ENCODE measurements at places on chromosomes 7 and 10.

DNA sequence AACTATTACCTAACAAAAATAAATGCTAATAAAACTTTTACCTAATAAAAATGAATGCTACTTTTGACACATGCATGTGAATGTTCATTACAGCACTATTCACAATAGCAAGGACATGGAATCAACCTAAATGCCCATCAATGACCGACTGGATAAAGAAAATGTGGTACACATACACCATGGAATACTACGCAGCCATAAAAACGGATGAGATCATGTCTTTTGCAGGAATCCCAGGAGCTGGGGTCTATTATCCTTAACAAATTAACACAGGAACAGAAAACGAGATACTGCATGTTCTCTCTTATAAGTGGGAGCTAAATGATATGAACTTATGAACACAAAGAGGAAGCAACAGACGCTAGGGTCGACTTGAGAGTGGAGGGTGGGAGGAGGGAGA, 88.1 kb upstream of the FAM204A start:
- no peak for DNase-seq

DNA sequence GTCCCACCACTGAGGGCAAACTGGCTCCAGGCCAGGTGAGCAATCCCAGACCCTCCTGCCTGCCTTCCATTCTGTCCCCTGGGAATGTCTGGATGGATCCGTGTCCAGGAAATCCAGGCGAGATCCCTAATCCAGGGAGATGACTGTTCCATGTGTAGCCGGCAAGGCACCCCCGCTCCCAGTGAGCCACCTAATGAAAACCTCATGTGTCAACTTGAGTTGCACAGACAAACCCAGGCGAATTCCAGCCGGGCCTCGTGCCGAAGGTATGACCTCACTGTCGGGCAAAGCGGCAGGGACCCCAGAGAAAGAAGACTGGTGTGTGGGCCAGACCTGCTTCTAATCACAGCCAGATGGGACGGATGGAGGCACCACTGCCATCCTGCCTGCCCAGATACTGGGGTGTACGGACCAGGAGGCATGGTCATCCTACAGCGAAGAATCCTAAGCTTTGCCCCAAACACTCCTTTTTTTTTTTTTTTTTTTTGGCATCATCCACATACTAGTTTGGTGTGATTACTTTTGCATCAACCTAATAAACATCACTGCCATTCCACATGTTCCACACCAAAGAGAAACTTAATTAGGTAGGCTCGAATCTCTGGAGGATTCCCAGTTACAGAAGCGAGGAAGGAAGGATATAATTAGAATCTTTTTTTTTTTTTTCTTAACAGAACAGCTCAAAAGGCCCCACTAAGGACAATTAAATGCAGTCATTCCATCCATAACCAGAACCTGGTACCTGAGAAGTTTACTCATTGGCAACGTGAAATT, 313.1 kb downstream of the CALN1 start:
- no peak for DNase-seq

DNA sequence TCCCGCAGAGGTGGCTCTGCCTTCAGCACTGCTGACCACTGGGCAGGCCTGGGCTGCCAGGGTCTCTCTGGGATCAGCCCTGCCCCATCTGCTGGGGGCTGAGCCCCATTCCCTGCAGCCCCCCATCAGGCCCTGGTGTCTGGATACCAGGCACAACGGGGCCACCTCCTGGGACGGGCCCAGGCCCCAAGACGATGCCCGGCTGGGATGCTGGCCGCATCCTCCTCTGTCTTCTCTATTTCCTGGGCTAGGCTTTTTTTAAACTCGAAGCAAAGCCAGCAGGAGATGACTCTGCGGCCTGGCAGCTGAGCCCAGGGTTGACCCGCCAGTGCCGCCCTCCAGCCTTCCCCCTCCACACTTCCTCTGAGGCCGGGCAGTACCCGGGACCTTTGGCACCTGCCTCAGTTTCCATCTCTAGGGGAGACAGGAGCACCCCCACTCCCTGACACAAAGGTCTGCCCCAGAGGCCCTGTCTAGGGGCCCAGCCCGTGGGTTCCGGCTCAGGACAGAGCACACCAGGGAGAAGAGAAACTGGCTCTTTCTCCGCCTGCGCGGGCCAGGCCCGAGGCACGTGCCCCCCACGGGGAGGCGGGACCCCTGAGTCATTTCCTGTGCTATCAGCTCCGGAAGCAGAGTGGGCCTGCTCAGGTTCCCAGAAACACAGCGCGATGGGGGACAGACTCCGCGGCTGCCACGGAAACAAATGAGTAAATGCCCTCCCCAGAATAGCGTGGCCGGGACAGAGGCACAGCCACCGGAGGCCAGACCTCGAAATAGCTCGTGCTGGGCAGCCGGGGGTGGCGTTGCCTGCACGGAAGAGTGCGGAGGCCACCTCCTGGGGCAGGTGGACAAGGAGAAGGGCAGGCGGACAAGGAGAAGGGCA, 84.6 kb upstream of the PDGFA start:
- DNase-seq, result peak; percentile 91

- DNase-seq, result no peak
Measured at GRCh38 chr10:123563581-123563855, 102.6 kb upstream of the GPR26 start.

- DNase-seq, result no peak
Measured at GRCh38 chr10:74310652-74311257, 159.7 kb downstream of the ADK start.

DNA sequence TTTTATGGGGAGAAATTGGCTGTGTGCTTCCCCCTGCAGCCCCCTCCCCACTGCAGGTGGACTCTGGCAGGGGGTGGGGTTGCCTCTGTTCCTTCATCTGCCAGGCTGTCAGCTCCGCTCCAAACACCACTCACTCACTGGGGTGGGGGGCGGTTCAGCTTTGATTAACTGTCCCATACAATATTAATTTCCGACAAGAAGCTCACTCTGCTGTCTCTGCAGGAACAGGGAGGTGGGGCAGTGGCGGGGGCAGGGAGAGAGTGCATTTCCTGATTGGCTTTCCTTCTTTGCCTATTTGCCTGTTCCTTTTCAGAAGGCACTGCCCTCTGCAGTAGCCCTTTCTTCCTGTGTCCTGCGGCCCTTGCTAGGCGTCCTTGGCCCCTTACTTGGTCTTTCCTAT, 500.8 kb downstream of the PLXNA4 start:
- no peak for DNase-seq

DNA sequence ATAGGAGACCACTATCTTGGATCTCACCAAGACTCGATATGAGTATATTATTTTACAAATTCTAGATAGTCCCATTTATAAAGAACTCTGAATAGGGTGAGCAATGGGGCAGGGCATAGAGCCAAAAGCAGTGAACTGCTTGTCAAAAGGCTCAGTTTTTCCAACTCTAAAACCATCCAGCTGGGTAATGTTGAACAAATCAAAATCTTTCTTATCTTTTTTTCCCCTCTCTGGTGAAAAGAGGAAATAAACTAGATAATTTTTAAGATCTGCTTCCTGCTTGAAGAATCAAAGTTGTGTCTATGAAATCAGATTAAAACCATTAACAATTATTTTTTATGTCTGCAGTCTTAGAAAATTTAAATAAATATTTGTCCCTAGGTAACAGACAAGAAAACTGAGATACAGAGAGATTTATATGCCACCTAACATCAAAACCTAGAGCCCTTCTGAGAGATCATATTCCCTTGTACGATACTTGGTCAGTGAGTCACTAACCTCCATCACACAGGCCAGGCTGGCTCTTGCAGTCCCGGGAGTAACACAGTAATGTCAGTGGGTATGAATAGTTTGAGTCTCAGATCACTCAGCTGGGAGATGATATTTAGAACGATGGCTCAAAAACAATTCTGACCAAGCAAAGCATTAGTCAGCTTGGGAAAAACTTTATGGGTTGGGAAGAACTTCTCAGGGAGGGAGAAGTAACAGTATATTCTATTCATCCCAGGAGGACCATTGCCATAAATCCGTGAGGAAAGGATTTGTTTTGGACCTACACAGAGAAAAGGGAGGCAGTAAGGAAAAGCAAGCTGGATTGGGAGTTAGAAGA, 178.8 kb downstream of the REEP3 start:
- no peak for DNase-seq

DNA sequence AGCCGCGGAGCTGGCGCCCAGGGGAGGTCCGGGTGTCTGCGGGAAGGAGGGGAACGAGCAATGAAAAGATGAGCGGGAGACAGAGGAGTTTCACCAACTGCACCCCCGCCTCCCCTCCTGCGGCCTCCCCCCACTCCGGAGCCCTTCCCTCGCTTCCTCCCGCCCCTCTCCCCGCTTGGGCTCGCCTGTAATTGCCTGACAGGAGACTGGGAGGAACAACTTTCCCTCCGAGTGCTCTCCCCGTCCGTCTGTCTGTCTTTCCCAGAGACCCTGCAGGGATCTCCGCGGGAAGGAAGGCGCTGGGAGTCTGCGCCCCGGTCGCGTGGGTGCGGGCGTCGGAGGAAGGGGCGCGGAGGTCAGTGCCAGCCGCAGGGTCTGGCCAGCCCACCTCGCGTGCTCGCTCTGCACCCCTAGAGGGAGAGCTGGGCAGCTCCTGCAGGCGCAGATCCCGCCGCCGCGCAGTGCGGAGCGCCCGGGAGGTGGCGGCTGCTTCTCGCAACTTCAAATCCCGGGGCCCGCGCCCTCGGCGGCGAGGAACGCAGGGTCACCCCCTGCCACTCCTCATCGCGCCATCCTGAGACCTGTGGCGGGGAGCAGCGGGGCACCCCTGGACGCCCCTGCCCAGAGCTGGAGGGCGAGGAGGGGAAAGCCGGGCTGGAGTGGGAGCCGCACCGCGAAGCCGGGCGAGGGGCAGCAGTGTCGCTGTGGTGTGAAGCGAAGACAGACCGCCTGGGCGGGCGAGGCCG, 511 bp upstream of the NRP1 start:
- DNase-seq, result peak; percentile 57

GRCh38 chr10:260819-261429, 125.7 kb downstream of the ZMYND11 start:
- no peak for DNase-seq

DNA sequence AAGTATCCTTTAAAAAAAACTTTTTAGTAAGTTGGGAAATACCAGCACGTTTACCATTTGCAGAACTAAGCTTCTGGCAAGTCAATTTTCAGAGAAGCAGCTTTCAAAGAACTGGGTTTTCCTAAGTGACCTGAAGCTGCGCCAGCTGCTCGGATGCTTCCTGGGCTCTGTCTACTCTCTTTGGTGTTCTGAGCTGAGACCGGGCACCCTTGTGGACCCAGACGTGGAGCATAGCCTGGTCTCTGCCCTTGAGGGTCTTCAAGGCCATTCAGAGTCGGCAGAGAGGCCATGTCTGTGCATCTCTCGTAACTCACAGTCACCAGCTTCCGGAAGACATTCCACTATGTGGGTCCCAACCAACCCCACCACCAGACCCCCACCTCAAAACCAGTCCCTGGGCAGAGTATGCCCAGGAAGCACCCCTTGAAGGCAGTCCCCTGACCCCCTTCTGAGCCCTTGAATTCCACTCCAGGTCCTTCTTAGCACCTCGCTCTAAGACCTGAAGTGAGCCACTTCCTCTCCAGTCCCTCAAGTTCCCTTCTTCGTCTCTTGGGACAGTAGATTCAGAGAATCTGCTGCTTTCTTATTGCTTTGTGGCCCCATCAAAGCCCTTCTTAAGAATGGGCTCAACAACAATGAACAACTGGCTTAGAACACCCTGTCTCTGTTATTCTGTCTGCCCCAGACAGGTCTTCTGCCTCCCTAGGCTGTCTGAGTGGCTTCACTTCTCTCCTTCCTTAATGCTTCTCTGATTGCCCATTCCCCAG, 8.5 kb downstream of the CALML5 start:
- DNase-seq, result no peak

GRCh38 chr10:56653289-56653688, 292.2 kb upstream of the ZWINT start:
- peak; percentile 3 for DNase-seq

GRCh38 chr10:30825495-30825894, 195.9 kb upstream of the LYZL2 start:
- DNase-seq, result no peak

GRCh38 chr7:126079581-126079980, 1150.0 kb upstream of the POT1 start:
- peak; percentile 13 for DNase-seq

DNA sequence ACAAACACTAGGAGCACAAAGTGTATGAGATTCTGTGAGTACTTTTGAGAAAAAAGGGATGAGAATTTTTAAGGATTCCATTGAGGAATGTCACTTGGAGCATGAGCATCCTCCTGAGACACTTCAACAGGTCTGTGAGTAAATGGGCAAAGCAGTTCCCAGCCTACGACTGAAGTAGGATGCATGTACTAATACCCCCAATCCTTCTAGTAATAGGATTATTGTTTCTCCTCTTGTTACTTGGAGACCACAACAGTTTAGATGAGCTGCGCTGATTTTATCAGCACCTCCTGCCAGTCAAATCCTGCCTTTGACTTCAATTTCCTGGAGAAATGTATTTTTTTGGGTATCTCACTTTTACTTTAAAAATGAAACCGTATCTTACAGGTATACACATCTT, 820 bp downstream of the BBS9 start:
- DNase-seq, result no peak

DNA sequence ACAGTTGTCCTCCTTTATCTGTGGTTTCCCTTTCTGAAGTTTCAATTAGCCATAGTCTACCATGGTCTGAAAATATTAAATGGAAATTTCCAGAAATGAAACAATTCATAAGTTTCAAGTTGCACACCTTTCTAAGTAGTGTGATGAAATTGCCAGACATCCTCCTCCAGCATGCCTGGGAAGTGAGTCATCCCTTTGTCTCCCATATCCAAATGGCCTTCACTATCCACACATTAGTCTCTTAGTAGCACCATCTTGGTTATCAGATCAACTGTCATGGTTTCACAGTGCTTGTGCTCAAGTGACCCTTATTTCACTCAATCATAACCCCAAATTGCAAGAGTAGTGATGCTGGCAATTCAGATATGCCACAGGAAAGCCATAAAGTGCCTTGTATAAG, 83.4 kb upstream of the PPP1R9A start:
- no peak for DNase-seq

DNA sequence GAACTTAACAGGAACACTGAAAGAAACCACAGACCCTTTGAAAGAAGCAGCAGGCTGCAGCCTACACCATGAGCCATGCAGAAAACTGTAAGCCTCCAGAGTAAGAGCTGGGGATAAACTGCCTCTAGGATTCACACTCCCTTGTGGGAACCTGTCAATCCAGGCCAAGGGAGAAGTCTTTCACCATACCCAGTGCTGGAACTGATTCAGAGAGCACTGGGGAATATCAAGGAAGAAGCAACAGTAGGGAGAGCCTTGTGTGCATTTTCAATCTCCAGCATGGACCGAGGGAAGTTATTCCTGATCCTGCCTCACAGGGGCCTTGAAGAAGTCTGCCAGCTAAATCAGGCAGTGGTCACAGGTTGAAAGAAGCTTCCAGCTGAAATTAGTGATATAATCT, 282.2 kb downstream of the AGMO start:
- DNase-seq, result no peak

DNA sequence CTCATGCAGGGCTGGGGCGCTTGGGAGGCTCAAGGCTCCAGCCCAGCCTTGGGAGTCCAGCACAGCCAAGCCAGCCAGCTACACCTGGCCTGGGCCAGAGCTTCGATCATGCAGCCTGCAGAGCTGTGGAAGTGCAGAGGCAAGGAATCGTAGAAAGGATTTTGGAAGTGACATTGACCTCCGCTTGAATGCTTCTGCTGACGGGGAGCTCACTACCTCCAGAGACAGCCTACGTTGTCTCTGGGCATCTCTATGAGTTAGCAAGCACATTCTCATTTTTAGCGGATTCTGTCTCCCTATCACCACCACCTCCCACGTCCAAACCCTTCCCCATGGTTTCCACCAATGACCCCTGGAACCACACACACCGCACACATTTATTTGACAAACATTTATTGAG, 88.5 kb downstream of the MICALL2 start:
- no peak for DNase-seq

GRCh38 chr10:34018784-34019183, 684.3 kb upstream of the NRP1 start:
- DNase-seq, result no peak

GRCh38 chr10:69242040-69242851, 22.1 kb downstream of the HKDC1 start:
- DNase-seq, result no peak
